Umbilical cord (tissue), 2 donors: ENCODE measurements at places on chromosomes 16 and 17.
A peak's percentile ranks its signal among the peaks of the same experiment; 100 is the strongest.

GRCh38 chr17:64054304-64054703, 33.9 kb upstream of the ICAM2 start:
- DNase-seq, result no peak

DNA sequence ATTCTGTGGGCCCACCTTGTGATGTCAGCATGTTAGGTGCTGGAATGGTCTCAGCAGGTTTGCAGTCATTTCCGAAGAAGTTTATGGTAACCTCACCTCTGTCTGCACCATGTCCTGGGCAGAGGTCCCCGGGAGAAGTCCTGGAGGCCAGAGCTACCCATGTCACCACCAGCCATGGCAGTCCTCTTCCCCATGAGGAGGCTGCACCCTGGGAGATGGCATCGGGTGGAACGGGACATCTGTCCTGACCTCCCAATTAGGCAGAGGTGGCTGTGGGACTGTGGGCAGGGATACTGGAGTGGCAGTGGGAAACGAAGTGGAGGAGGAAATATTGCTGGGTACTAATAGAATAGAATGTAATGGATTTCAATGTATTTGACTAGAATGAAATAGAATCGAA, 511.8 kb upstream of the WSB1 start:
- no peak for DNase-seq

- no peak for DNase-seq
Measured at GRCh38 chr16:19486750-19487325, 35.1 kb downstream of the GDE1 start.

DNA sequence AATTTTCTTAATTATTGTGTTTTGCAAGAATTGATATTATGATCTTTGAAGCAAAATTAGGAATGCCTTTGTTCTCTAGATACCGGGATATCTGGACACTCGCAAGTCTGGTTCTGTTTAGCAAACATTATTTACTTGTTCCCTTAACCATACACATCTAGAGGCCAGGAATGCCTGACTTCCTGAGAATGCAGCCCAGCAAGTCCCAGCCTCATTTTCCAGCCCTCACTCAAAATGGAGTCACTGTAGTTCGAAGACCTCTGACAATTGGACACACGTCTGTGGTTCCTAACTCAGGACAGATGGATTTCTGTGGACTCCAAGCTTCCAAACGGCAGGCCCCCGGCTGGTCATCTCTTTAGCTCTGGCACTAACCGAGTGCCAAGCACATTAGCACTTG, 355.4 kb upstream of the RBFOX1 start:
- no peak for DNase-seq

DNA sequence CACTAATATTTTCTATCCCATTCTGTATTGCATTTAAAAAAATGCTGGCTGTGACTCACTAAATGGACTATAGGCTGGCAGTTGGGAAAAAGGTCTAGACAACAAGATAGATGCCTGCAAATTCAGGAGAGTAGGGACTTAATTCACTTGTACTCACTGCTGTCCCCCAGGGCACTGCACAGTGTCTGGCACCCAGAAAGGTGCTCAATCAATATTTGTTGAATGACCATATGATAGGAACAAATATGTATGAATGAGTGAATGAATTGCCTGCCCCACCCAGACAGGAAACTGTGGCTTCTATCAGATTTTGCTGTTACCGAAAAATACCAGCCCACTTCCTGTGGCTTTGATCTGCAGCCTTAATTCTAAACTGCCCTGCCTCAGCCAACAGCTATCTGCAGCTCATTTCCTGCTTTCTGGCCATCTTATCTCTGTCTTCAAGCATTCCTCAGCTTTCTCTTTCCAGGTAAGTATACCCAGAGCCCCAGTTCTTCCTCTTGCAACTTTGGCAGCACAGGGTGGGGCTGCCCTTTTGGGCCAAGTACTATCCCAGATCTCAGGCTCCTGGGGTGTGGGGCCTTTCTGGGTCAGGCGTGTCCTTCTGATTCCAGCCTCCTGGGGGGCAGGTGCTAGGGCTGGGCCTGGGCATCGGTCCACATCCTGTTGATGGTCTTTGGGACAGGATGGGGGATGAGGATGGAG, 15.3 kb upstream of the TNS4 start:
- peak; percentile 30 for DNase-seq

DNA sequence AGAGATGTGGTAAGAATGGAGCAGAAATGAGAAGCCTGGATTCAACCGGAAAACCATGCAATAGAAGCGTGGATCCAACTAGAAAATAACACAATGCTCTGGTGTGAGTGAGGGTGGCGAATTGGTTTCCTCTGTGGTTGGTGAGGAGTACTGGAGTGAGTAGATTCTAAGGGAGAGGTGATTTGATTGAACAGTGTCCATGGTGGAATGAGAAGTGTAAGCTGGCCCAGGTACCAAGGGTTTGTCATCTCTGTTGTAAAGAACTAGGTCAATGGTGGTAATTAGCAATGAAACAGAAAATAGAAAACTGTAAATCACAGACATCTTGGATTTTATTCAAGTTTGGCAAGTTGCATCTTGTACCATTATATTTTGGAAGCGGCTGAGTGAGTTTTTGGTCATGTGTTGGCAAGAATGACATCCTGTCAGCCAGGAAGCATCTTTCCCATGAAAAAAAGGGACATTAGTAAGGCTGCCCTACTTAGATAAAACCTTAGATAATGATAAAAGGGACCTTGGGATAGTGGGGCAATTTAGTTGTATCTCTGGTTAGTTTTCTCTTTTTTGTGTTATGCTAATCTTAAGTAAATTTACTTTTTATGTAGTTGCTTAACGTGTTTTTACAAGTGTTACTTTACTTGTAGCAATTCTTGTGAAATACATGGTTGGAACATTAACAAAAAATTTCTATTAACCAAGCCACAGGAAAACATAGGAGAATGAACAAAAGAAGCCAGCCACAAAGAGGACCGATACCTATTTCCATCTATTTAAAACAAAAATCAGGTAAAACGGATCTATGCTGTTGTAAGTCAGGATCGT, 20.9 kb downstream of the HSD17B2 start:
- DNase-seq, result no peak

GRCh38 chr16:74771656-74772315, 2.8 kb downstream of the FA2H start:
- DNase-seq, result no peak

DNA sequence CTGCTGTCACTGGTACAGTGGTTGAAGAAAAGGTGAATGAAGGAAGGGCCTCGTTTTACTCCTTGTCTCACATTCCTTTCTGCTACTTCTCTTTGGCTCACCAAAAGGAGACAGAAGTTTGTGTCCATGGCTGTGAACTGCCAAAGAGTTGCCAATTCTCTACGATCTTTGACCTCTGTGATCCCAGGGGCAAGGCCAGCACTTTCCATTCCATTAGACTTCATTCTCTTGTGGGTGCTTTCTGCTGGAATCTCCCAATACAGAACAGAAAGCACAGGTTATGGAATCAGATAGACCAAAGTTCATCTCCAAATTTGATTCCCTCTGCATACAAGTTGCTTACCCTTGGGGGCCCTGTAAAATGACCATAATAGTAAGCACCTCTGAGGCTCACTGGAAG, 407.6 kb downstream of the MAF start:
- DNase-seq, result no peak

GRCh38 chr17:31824766-31825360, 34.2 kb downstream of the COPRS start:
- no peak for DNase-seq

DNA sequence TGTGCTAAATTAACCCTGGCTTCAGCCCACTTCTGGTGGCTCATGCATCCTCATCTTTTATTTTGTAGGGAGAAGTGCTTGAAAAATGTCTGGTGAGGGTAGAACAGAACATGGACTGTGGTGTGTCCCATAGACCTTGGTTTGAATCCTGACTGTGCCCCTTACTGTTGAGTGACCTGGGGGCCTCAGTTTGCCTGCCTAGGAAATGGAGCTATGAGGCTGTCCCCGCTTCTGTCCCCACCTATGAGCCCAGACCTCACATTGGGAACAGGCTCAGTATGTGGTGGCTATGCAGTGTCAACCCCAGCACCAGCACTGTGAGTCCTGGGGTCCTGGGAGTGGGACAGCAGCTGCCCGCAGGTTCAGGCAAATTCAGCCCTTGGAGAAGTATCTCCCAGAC, 186.3 kb upstream of the GSE1 start:
- no peak for DNase-seq

- DNase-seq, result peak; percentile 71
Measured at GRCh38 chr17:48760411-48760810, 31.9 kb upstream of the HOXB13 start.

- no peak for DNase-seq
Measured at GRCh38 chr17:38669520-38669919, 5.2 kb downstream of the EPOP start.

- no peak for DNase-seq
Measured at GRCh38 chr16:14193316-14193871, 122.3 kb downstream of the MRTFB start.

- DNase-seq, result no peak
Measured at GRCh38 chr17:31369266-31369665, 22.2 kb upstream of the RAB11FIP4 start.

GRCh38 chr17:16519021-16519420, 27.0 kb upstream of the LRRC75A start:
- DNase-seq, result no peak

GRCh38 chr16:67026570-67026969, 2.4 kb upstream of the CBFB start:
- no peak for DNase-seq

DNA sequence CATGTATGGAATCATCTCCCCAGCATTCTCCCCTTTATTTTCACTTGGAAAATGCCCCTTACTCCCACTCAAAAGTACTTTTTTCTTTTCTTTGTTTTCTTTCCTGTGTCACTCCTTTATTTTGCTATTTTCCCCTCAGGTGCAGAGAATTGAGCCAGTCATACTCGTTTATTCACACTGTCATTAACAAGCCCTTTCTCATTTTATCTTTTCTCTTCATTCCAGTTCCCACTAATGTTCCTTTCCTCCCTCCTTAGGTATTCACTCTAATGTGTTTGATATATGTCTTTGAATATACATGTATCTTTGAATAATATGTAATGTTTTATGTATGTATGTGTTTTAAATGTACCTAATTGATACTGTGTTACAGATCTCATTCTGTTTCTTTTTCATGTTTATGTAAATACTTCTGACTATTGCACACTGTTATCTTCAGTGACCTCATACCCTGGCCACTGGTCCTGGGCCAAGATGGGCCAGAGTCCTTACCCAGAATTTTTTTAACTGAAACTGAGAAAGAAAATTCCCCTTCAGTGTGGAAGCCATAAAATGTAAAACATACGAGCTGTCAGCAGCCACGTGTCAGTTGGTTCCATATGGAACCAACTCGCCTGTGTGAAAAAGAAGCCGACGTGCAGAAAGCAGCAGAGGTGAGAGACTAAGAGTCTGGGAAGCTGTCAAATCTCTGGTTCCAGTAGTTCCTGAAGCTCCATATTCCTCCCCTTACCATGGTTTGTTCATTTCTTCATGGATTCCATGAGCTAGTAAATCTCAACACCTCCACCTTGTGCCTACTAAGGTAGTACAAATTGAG, 5.8 kb downstream of the SRR start:
- DNase-seq, result peak; percentile 25

GRCh38 chr17:78828470-78829185, 12.0 kb downstream of the USP36 start:
- no peak for DNase-seq
